ENCODE measurements at places on chromosomes 2 and 18. TPM values are rescaled to one million over a fixed set of nuclear protein-coding genes. Genes with fewer than 3 reads are reported as not detected.

The UPP2 gene
- not detected for total RNA-seq

The TUBB8B gene
- not detected for total RNA-seq

The MAL gene
- total RNA-seq = not detected

The CD8B2 gene
- not detected for total RNA-seq

The ABCG8 gene
- not detected for total RNA-seq

The SDC1 gene
- 5.3 TPM for total RNA-seq

The ASAP2 gene
- 83.4 TPM for total RNA-seq
